ENCODE measurements at places on chromosomes 1 and 21.

DNA sequence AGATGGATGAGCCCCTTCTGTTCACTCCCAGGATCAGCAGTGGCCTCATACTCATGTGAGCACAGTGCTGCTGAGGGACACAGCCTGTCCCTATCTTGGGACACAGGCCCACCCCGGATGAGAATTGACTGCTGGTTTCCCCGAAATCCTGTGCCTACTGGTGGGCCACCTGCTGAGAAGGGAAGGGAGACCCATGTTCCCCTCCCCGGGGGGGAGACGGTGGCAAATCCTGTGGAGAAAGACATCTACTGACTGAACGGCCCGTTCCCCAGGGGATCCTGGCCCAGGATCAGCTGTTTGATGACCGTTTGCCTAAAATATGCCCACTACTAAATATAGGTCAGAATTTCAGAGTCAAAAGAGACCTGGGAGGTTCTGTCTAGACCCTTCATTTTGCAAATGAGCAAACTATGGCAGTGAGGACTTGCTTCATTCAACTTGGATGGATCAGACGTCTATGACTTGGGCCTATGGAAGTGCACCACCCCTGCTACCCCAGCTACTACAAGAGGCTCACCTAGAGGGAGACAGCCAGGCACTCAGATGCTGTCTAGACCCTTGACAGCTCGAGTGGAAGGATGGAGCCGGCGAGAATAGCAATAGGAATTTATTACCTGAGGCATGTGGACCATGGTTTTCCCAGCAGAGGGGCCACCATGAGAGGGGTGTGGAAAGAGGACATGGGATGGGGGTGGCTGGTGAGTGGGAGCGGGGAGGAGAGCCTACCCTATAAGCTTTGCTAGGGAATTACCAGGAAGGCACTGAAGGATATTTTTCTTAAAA lies 15.6 kb upstream of the THEMIS2 start:
- DNase-seq, result no peak

DNA sequence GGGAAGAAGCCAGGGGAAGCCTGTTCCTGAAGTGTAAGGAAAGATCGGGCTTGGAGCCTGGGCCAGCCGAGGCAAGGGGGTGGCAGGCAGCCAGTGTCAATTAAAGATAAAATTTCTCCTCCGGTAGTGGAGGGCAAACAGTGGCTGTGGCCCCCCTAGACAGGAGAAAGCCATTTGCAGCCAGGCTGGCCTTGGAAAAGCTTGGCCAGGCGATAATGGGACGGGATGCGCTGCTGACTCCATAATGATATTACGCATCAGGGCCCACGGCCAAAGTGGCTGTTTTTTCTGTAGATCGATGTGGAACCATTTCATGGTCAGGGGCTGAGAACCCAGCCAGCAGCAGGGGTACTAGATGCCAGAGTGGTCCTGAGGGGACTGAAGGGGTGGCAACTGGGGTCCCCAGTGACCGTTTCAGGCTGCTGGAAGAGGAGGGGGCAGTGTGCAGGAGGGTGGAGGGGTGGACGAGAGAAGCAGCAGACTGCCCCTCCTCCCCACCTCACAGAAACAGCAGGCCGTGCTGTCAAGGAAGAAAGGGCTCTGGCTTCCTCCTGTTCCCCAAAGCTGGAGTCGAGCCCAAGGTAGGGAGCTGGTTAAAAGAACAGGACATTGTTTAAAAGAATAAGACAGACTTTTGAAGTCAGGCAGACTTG lies 25.2 kb downstream of the KCNC4 start:
- DNase-seq, result no peak

DNA sequence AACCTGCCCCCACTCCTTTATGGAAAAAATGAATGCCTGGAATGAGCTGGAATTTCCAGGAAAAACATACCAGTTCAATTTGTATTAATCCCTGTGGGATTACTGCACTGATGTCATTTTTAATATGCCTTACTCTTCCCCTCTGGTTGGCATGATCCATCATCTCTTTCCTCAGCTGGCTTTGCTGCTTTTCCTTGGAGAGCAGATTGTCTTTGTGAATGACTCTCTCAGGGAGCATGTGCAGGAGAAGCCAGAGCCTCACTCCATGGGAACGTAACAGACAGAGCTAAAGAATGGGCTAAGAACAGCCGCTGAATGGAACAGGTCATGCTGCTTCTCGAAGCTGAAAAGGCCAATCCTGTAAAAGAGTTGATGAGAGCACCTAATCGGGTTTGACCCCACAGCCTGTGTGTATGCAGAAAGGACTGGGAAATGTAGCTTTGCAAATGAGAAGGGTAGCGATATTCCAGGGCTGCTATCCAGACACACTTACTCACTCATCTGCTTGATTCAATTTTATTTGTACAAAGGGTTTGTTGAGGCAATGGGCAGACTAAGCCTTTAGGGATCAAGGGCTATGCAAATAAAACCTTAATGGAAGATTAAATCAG lies 20.7 kb downstream of the PHC2 start:
- DNase-seq, result no peak

DNA sequence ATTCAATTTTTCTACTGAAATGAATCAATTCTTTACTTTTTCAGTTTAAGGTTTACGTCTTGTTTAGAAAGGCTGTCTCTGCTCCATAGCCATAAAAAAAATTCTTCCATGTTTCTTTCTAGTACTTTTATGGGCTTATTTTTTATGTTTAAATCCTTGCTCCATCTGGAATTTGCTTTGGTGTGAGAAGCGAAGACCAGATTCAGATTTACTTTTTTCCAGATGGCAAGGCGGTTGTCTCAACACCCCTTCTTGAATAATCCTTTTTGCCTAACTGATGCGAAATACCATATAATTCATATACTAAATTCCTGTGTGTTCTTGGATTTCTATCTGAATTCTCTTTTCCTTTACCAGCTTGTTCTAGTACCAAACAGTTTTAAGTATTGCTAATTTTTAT lies 101.5 kb downstream of the C1orf94 start:
- no peak for DNase-seq

- DNase-seq, result peak; percentile 66
These were observed 42.2 kb downstream of the CLDN14 start for GRCh38 chr21:36437745-36438128.

- DNase-seq, result no peak
These were observed 46.3 kb downstream of the SLC30A10 start for GRCh38 chr1:219882096-219882495.

GRCh38 chr1:2983706-2984398 lies 37.4 kb upstream of the ACTRT2 start:
- DNase-seq, result no peak

- DNase-seq, result peak; percentile 47
These were observed 12.8 kb downstream of the DYNLT5 start for GRCh38 chr1:66764994-66765578.

- peak; percentile 64 for DNase-seq
These were observed 34.7 kb downstream of the TOMM20 start for GRCh38 chr1:235093696-235094592.

DNA sequence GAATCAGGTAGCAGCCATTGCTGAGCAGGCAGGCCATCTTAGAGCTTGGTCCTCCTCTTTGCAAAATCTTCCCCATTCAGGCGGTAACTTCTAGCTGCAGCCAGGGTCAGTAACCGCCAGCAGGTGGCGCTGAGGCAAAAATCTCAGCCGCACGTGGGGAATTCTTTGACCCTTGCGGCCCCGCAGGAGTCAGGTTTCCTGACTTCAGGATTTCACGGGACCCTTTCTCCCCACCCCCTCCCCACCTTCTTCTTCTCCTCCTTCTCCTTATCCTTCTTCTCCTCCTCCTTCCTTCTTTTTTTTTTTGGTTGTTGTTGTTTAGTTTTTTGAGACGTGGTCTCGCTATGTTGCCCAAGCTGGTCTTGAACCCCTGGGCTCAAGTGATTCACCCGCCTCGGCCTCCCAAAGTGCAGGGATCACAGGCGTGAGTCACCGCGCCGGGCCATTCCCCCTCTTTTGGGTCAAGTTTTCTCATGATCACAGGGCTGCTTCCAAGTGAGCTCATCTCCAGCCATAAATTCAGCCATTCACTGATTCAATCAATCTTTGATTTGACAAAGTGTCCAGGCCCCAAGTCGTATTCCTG lies 33.4 kb upstream of the TENT5B start:
- peak; percentile 24 for DNase-seq

- no peak for DNase-seq
These were observed 15.0 kb downstream of the GNB1 start for GRCh38 chr1:1875932-1876331.

- DNase-seq, result no peak
These were observed 1.8 kb upstream of the LHX9 start for GRCh38 chr1:197915260-197915861.

Data from MV-4-11 (cell line).